Hematopoietic multipotent progenitor cell treated with erythropoietin and hydrocortisone succinate and interleukin-3 and kit ligand, for 6 days (in vitro differentiated cells): ENCODE measurements at places on chromosomes 16 and 17.

DNA sequence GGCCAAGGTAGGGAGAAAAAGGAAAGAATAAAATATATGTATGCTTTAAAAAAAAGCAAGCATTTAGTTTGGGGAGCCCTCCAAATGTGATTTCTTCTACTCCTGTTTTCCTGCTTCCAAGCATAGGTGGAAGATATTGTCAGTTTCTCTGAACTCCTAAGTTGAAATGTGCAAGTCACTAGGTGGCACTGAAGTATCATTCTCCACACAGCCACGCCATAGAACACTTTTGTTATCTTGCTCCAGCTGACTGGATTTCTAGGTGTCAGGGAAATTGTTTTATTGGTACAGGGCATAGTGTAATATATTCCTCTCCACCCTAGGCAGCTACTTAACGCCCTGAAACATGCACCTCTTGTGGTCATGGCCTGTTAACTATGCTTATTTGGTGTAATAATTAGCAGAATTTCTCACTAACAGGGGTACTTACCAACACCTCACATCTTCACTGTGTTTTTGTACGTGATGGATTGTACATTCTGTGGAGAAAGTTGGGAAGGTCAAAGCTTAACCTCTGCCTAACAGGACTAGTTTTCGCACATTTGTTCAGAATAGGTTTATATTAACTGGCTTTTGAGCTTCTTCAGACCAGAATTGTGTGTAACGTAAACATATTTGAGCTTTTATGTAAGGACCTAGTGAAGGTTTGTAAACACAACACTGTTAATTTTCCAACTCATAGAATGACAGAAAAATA lies 69.3 kb downstream of the FTO start:
- peak; percentile 86 for DNase-seq

DNA sequence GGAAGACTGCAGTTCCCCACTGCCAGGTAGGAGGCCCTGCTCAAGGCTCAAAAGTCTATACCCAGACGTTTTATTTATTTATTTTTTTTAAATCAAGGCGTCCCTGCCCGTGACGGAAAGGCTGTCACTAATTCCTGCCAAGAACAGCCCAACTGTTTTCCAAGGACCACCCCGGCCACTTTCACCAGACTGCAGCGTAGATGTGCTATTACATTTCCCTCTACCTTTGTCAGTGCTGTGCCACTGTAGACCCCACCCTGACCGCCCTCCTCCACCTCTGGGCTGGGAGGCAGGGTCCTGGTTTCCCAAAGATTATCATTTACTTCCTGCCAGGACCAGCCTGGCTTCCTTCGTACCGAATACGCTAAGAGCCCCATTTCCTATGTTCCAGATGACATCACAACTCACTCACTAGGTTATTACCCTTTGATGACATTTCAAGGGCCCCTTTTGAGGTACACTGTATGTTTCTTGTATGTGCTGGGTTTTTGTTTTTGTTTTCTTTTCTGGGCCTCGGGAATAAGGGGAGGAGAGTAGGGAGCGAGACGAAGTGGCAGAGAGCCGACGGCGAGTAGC lies 6.3 kb upstream of the RNF227 start:
- DNase-seq = no peak

DNA sequence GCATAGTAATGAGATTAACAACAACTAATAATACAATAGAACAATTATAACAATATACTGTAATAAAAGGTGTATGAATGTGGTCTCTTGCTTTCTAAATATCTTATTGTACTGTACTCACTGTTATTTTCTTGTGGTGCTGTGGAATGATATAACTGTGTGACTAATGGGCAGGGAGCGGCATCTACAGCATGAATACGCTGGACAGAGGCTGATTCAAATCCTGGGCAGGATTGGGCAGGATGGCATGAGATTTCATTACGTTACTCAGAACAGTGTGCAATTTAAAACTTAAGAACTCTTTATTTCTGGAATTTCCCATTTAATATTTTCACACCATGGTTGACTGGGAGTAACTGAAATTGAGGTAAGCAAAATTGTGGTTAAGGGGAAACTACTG lies 1239.8 kb upstream of the GOT2 start:
- DNase-seq = no peak

DNA sequence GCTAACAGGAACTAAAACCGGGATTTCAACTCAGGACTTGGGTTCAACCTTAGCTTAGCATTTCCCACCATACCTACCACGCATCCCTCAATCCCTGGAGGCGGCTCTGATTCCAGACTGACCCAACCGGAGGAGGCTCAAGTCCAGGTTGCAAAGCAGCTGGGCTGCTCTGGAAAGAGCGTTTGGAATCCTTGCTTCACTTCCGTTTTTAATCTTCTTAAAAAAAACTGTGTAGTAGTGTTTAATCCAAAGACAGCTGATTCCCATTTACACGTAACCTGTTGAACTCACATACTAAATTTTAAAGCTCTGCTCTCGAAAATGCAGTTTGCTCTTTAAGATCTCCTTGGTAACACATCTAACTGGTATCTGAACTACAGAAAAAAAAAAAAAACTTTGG lies 50.0 kb downstream of the NXN start:
- DNase-seq = no peak

- DNase-seq = peak; percentile 57
Measured at GRCh38 chr16:88686062-88686438, 257 bp downstream of the SNAI3 start.

DNA sequence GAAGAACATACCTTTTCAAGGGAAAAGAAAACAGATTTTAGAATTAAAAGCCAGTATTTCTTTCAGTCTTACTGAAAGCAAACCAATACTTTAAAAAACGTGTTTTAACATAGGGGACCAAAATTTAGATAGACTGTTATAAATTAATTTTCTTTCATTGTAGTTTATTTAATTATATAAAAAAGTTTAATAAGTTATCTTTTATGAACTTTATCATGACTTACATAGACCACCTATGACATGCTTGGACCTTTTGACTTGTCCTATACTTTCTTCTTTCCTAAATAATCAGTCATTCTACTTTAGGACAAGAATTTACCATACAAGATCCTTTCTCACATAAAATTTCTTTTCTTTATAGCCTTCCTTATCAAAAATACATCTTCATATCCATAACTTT lies 102.0 kb upstream of the HAS3 start:
- peak; percentile 31 for DNase-seq

DNA sequence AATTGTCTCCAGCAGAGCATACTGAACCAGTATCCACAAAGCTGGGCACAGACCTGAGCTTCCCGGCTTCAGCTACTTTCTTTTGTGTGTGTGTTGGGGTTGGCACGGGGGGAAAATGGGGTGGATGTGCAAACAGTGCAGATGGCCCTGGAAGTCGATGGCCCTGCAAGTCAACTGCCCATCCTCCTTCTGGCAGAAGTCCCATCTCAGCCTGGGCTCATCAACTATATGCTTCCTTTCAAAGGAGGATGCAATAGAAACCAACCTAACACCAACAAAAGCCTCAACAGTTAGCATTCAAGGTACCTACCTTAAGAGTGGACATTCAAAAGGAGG lies 55.7 kb downstream of the SOX9 start:
- DNase-seq = no peak

- no peak for DNase-seq
Measured at GRCh38 chr16:70160388-70160787, 13.2 kb upstream of the CLEC18C start.

DNA sequence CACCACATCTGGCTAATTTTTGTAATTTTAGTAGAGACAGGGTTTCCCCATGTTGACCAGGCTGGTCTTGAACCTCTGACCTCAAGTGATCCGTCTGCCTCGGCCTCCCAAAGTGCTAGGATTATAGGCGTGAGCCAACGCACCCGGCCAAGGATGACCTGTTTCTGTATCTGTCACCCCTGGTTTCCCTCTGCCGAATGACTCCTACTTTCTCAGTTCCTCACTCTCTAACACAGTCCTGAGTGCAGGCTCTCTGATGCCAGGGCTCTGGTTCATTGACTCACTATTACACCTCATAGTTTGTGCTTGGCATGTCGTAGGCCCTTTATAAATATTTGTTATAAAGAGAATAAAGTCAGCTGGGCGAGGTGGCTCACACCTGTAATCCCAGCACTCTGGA lies 10.7 kb upstream of the PRPF8 start:
- DNase-seq = no peak

DNA sequence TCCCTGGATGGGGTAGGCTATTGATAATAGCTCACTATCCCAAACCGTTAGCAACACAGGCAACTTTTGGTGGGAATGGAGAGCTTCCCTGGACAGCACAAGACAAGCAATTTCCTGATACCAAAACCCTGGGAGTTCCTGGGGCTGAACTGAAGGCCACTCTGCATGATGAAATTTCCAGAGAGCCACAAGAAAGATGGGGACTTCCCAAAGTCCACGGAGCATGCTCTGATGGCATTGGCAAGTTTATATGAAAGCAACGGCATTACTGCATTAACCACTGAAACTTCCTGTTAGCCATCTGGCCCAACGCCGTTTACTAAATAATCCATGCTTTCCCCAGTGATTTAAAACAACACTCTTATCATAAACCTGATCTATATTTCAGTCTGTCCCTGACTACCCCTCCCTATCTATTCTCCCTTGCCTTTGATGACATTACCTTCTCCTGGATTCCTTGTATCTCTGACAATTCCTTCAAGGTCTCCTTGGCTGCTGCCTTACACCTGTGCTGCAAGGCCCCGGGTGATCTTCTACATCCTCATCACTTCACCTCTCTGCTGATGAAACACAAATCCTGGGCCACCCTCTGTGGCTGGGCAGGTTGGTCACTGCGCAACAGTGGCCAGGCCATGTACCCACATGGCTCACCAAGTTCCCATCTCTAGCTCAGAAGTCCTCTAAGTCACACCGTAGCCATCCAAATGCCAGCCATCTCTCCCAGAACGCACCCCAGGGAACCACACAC lies 108.5 kb upstream of the RCVRN start:
- DNase-seq = peak; percentile 12

DNA sequence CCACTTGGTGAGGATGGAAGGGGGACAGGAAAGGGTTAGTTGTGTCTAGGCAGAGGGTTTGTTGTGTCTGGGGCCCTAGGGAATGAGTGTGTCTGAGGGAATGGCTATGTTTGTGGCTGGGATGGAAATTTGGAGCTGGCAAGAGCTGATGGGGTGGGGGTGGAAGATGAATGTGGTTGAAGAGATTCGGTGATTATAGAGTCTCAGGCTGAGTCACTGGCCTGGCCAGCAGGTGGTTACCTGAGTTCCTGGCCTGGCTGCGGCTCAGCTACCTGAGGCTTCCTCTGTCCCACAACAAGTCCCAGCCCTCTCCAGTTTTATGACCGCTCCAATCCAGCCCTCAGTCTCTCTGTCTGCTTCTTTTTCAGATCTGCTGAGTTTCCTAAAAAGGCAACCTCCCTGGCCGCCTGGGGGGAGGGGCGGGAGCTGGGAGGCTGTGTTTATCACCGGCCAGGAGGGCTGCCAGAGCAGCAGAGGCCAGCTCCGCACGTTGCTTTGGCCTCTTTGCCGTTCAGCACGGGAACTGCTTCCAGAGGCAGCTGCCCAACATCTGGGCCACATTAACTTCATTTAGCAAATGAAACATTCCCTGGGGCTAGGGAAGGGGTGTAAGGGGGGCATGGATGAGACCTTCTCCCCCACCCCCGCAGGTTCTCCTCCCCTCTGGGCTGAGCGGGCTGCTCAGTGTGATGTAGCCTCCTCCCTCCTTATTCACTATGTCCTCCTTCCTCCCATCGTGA lies 21.8 kb downstream of the ITGB3 start:
- no peak for DNase-seq

DNA sequence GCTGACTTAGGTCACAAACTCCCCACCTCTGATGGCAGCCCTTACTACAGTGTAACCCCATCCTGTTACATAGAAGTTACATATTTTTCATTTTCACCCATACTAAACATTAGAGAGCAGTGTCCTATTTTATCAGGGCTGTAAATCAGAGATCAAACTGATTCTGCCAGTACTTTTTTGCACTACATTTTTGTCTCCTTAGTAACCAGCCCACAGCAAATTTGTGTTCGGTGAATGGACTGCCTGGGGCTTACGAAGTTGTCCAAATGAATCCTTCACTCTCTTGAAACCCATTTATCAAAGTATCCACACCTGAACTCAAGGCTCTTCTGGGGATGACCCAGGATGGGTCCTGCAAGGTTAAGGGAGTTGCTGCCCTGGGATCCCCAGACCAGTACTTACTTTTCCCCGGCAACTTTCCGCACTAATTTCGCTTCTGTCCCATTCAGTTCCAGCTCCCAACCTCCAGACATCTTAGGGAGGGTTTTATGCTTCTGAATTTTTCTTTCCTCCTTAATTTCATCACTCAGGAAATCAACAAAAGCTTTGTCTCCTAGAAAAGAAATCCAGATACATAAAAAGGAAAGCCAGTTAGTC lies 1.1 kb downstream of the C1QBP start:
- peak; percentile 17 for DNase-seq

- DNase-seq = no peak
Measured at GRCh38 chr16:57279780-57280638, 4.5 kb downstream of the PLLP start.

GRCh38 chr17:77707546-77707945 lies 251.0 kb upstream of the TNRC6C start:
- no peak for DNase-seq

- no peak for DNase-seq
Measured at GRCh38 chr17:17792037-17792550, 44.7 kb downstream of the SREBF1 start.

GRCh38 chr16:47976636-47977210 lies 179.1 kb downstream of the ABCC12 start:
- no peak for DNase-seq

- DNase-seq = no peak
Measured at GRCh38 chr17:61485067-61485775, 33.0 kb downstream of the TBX4 start.

DNA sequence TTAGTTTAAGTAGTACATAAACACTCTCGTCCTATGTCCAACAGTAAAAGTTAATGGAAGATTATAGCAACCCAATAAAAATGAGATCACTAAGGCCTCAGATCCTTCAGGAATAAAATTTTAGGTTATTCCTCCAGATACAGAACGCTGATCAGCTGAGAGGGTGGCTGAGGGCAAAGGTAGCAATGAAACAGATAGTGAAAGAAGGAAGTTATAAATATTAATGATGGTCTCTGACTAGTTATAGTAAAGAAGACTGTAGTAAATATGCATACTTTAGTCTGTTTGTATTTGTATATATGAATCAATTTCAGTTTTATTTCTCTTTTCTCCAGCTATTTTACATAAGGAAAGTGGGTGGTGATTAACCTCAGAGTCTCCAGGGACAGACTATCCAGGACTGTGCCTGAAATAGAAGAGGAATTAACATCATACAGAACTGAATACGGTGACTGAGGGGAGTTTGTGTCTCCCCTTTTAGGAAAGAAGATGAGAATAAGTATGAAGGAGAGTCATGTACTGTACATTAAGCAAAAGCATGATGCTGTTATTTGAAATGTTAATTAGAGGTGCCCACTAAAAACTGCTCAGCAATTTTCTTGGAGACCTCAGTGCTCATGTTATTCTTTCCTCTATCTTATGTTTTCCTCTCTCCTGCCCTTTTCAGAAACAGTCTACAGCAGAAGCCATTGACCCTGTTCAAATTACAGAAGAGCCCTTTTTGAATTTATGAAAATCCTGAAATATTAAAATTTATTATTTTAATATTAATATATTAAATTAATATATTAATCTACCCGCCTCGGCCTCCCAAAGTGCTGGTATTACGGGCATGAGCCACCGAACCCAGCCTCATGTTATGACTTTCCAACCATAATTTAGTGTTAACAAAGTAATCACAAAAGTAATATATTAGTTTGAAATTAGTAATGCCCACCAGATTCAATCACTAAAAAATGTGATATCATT lies 36.5 kb upstream of the DHRS7B start:
- DNase-seq = no peak

- peak; percentile 65 for DNase-seq
Measured at GRCh38 chr17:48542114-48542656, 2.7 kb downstream of the HOXB2 start.

GRCh38 chr17:28055546-28056275 lies 13.2 kb downstream of the NLK start:
- no peak for DNase-seq
